ENCODE measurements at places on chromosomes 1 and 21. TPM values are rescaled to one million over a fixed set of nuclear protein-coding genes. Genes with fewer than 3 reads are reported as not detected.

DNA sequence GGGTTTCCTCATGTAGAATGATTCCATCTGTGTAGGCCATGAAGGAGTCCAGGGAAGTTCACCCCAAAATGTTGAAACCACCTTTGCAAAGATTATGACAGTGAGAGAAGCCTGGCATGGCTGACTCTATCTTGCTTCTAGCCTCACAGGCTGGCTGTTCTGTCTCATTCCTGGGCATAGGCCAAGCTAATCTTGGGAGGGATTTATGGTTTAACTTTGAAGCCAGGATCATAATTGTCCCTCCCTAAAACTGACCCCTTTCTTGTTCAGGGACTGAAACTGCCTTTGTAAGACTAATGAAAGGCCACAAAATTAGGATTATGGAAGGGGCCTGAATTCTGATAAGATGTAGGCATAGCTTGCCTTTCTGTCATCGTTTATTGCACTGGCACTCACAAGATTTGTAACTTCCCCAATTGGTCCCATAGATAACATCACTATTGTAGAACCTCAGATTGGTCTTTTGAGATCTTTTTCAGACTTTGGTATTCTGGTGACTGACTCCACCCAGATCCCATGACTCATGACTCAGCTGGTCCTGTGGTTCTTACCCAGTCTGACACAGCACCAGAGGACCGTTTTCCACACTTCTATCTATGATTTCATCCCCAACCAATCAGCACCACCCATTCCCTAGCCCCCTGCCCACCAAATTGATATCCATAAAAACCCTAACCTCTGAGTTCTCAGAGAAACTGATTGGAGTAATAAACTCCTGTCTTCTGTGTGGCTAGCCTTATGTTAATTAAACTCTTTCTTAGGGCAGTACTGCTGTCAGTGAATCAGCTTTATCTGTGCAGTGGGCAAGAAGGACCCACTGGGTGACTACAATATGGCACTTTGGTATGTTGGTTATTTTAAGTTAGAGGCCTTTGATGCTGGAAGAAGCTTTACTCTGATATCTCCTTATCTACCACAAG lies 13.6 kb upstream of the LAMTOR5 start:
- DNase-seq = no peak

- DNase-seq = peak; percentile 25
These were observed 19.8 kb upstream of the PTP4A2 start for GRCh38 chr1:31957701-31958674.

- no peak for DNase-seq
These were observed 13.5 kb downstream of the CITED4 start for GRCh38 chr1:40848530-40849189.

DNA sequence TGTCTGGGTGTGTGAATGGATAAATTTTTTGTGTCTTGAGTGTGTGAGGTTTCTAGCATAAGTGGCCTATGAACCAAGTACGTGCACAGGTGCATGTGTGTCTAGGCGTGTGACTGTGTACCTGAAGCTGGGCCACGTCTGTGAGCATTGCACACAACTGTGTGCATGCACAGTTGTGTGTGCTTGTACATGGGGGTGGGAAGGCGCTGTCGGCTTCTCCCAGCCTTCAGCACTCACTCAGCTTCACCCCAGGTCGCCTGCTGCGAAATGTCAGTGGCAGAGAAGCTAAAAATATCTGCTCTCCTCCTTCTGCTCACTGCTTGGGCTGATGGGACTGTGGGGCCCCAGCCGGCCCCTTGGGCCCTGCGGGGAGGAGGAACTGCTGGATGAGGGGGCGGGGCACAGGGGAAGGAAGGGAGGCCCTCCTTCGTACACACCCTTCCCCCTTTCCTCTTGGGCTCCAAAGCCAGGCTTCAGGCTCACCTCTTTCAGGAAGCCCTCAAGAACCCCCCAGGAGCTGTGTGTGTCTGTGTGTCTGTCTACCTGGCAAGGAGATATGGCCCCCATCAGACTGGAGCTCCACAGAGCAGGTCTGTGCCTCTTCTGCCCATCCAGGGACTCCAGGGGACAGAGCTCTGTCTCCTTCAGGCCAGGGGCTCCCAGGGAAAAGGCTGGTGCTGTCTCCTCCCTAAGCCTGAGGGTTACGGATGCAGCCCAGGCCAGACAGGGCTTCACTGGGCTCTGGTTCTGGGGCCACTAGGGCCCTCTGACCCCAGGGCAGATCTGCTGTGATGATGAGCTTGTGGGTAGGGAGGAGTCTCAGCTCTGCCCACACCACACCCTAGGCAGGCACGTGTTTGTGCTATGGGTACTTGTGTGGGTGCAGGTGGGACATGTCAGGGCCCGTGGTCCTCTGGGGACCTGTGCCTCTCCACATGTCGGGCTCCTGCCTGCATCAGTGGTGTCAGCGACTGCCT lies 35.6 kb upstream of the WASF2 start:
- DNase-seq = peak; percentile 86

GRCh38 chr1:195236991-195237889 lies 1371.0 kb downstream of the KCNT2 start:
- DNase-seq = no peak

GRCh38 chr1:17965515-17966100 lies 142.0 kb upstream of the IGSF21 start:
- DNase-seq = no peak

GRCh38 chr21:44927259-44927586 lies 6.5 kb upstream of the ITGB2 start:
- no peak for DNase-seq

GRCh38 chr1:147264158-147264768 lies 21.8 kb downstream of the CHD1L start:
- DNase-seq = no peak

DNA sequence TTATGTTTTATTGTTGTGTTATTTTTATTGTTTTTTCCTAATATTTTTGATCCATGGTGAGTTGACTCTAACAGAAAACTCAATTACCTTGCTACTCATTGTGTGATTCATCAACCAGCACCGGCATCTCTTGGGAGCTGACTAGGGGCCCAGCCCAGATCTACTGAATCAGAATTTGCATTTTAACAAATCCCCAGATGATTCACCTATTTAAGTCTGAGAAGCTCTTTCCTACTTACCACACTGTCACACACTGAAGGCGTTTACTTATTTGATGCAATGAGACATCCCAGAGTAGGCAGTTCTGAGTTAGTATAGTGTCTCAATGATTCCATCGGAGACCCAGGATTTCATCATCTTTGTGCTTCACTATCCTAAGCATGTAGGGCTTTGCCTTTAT lies 416.6 kb downstream of the RWDD3 start:
- no peak for DNase-seq

GRCh38 chr1:58063095-58063494 lies 483.4 kb downstream of the OMA1 start:
- DNase-seq = no peak

DNA sequence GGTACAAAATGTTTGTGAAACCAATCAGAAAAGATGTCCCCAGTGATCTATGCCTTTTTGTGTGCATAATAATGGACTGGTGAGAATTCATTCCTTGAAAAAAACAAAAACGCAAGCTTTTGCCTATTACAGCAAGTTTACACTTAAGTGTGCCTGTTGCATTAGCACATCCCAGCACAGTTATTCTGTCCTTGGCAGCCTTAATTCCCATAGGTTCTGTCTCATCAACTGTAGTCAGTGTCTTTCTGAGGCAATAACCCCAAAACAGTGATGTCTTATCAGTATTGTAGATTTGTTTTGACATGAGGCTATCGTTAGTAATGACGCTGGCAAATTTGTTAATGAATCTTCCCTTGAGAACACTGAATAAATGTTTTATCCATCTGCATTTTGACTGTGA lies 109.9 kb upstream of the KCTD3 start:
- no peak for DNase-seq

- DNase-seq = no peak
These were observed 131.6 kb downstream of the SNX7 start for GRCh38 chr1:98793136-98793535.

GRCh38 chr1:41349361-41350054 lies 11.7 kb upstream of the FOXO6 start:
- DNase-seq = peak; percentile 34

- DNase-seq = peak; percentile 81
These were observed 77.4 kb downstream of the DESI2 start for GRCh38 chr1:244730153-244730933.

DNA sequence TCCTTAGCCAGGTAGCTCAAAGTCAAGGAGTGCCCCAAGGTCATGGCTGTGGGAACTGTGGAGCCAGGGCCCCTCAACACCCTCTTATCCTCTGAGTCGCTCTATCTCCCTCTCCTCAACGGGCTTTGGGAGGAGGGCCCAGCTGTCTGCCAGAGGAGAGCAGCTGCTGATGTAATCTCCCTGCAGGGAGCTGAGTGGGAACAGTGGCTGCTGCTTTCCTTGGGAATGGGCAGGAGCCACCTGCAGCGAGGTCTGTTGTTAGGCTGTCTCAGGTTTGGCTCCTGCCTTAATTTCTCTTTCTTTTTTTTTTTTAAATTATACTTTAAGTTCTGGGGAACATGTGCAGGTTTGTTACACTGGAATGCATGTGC lies 58.8 kb upstream of the MAP1LC3C start:
- no peak for DNase-seq

- DNase-seq = no peak
These were observed 126.2 kb downstream of the GIPC2 start for GRCh38 chr1:78171736-78172590.

- DNase-seq = peak; percentile 12
These were observed 52.8 kb upstream of the ACTRT2 start for GRCh38 chr1:2968471-2968881.

GRCh38 chr1:63981408-63981773 lies 207.6 kb downstream of the ROR1 start:
- no peak for DNase-seq

DNA sequence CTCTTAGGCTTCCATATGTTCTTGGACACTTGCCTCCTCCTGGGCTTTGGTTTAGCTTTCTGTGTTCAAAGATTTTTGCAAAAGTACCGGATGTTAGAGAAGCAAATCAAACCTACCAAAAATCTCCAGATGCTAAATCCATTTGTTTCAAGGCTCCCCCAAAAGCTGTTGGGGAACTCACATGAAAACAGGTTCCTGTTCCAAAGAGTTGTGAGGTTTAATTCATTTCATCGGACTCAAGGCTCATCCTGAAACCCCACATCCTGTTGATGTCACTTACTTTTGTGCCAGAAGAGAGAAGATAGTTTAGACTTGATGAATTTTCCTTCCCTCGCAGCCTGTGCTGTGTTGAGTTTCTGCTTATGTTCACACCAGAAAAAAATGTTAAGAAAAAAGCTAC lies 41.7 kb upstream of the RXRG start:
- DNase-seq = no peak

GRCh38 chr21:34844924-34845238 lies 176.1 kb downstream of the CLIC6 start:
- DNase-seq = no peak

DNA sequence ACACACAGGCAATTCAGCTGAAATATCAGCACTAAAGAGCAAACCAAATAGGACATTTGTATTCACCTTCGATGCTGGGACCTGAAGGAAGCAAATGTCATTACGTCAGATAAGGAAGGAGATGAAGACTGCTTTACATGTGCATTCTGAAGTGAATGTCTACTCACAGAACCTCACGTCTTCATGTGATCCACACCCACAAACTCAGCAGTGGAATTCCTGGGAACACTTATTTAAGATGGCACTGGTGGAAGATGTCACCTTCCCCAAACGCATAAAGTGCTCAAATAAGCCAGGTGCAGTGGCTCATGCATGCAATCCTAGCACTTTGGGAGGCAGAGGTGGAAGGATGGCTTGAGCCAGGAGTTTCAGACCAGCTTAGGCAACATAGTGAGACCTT lies 11.4 kb downstream of the PGBD5 start:
- DNase-seq = no peak

DNA sequence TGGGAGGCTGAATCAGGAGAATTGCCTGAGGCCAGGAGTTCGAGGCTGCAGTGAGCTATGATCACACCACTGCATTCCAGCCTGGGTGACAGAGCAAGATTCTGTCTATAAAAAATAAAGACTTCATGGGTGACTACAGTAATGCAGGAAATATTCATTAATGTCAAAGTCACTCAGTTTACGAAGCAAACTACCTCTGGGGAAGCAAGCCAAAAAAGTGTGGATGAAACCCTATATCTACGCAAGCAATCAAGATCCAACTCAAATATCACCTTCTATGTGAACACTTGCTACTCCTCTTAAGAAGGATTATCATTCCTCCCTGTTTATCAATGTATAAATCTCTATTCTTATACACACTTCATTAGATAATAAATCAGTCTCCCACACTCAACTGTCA lies 434.8 kb downstream of the SETD4 start:
- no peak for DNase-seq

Gene TAS1R3
- polyA plus RNA-seq = 0.31 TPM

Gene RPE65
- polyA plus RNA-seq = not detected

Gene PSMB2
- polyA plus RNA-seq = 27.7 TPM

Gene SLC44A5
- 0.75 TPM for polyA plus RNA-seq

Gene PAQR6
- not detected for polyA plus RNA-seq

Gene CD46
- polyA plus RNA-seq = 153 TPM

Gene UTS2
- polyA plus RNA-seq = 0.38 TPM

Gene PDC
- not detected for polyA plus RNA-seq

Gene PBXIP1
- polyA plus RNA-seq = 169 TPM

Gene PADI4
- not detected for polyA plus RNA-seq

Gene RHD
- polyA plus RNA-seq = not detected

Gene HES3
- not detected for polyA plus RNA-seq

Gene VCAM1
- 7.5 TPM for polyA plus RNA-seq

Gene GJA8
- not detected for polyA plus RNA-seq

Gene TNFRSF9
- polyA plus RNA-seq = not detected

Gene FAM110D
- 1.4 TPM for polyA plus RNA-seq

Gene C1orf216
- polyA plus RNA-seq = 20.7 TPM

Gene PTPN14
- polyA plus RNA-seq = 8.0 TPM

Gene PTAFR
- polyA plus RNA-seq = 0.41 TPM

Gene S100A7
- not detected for polyA plus RNA-seq
